8988T (cell line): ENCODE measurements at places on chromosomes 2 and 18.

DNA sequence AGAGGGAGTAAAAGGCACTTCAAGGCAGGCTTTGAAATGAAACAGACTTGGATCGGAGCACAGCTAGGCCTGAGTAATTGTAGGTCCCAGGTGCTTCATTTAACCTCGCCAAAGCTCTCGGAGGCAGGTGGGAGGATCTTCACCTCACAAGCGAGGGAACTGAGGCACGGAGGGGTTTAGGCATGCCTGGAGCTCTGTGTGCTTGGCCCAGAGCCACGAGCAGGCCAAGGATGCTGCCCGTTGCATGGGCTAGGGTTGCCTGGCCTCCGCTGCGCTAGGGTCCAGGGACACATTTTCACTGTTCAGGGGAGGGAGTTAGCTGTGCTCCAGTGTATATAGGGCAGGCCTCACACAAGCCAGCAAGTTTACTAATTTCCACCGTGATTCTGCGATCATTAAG lies 11.2 kb downstream of the TMEM37 start:
- no peak for DNase-seq

- no peak for DNase-seq
Observed at GRCh38 chr2:54411801-54412354, 44.2 kb upstream of the SPTBN1 start.

GRCh38 chr2:84904717-84905174 lies 710 bp upstream of the TMSB10 start:
- DNase-seq: no peak

DNA sequence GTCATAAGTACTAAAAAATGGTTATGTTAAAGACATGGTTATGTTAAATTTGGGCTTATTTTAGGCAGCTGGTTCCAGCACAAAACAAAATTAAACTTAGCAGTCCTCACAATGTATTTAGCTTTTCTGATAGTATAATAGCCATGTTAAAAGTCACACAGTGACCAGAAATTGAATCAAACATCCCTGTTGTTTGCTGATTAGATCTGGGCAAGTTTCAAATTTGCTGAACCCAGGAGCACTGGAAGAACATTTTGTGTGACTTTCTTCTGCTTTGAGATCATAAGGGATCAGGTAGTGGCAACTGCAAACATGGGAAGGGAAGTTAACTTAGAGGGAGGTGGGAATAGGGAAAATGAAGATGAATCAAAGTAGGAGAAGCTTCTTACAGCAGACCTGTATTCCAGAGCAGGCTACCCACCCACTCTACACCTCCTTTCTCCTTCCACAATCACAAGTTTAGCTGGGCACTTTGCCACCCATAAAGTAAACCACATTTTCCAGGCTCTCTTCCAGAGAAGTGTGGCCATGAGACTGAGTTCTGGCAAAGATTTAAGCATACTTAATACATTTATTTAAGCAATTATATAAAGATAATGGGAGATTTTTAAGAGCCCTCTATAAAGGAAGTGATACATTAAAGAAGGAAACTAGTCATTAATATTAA lies 616.1 kb upstream of the LRATD1 start:
- no peak for DNase-seq

DNA sequence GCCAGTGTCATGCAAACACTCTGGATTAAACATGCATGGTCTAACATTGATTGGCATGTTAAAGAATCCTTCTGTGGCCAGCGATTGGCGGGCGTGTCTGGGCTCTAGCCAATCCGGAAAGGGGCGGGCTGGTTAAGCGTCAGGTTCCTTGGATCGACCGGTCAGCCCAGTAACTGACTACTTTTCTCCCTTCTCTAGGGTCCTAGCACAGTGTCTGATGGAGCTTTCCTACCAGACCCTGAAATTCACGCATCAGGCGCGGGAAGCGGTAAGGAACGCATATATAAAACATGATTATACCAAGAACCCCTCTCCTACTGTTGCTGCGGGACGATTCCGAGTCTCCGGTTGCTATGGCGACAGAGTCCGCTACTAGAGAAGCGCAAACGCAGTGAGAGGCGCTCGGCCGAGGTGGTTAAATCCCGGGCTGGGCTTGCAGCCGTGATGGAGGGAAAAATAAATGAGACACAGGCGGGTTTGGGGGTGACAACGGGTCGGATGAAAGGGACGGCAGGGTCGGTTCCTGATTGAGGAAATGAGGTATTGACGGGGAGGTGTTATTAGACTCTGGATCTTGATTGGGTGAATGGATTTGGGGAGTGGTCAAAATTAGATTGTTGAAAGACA lies 29.4 kb downstream of the KATNAL2 start:
- DNase-seq: peak; percentile 64

GRCh38 chr2:156196031-156196430 lies 136.5 kb downstream of the NR4A2 start:
- no peak for DNase-seq

DNA sequence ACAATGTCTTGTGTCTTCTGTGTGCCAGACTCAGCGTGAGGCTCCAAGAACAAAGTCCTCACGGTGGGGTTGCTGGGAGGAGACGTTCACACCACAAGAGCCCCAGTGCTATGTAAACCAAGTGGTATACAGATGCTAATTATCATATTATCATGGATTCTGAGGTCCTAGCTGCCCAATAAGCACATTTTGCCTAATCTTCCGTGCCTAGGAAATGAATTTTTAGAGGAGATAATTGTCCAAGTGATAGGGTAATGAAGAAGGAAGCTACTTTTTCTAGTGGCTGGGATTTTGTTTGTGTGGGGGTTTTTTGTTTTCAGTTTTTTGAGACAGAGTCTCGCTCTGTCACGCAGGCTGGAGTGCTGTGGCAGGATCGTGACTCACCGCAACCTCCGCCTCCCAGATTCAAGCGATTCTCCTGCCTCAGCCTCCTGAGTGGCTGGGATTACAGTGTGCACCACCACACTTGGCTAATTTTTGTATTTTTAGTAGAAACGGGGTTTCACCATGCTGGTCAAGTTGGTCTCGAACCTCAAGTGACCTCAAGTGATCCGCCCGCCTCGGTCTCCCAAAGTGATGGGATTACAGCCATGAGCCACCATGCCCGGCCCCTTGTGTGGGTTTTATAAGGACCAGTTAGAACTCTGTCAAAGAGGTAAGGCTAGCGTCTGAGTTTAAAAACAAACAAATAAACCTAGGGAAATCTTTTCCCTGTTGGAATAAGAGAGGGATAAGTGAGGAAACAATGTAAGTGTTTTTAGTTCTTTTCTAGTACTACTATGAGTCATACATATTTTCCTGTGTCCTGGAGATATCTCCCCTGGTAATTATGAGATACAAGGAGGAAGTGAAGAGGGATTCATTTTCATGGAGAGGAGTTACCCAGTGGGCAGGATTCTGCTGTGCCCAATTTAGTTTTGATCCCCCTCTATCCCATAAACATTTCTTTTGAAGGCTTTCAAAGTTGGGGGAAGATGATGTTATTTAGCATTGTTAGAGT lies 9.5 kb upstream of the SMAD7 start:
- DNase-seq: no peak

- no peak for DNase-seq
Observed at GRCh38 chr2:609449-609848, 67.8 kb downstream of the TMEM18 start.

DNA sequence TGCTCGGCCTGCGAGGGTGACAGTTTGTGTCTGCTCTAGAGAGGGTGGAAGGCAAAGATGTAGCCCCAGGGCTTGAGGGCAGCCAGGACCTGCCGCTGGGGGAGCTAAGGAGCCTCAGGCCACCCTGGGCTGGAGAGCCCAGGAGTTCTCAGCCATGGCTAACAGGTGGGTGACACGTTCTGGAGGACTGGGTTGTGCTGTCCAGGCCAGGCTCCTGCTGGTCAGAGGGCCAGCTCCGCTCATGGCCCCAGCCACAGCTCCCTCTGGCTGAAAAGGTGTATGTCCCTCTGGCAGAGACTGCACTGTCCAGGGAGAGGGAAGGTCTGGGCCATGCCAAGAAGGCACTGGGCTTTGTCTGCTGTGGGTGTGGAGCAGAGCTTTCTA lies 19.2 kb downstream of the TMEM185B start:
- DNase-seq: no peak

DNA sequence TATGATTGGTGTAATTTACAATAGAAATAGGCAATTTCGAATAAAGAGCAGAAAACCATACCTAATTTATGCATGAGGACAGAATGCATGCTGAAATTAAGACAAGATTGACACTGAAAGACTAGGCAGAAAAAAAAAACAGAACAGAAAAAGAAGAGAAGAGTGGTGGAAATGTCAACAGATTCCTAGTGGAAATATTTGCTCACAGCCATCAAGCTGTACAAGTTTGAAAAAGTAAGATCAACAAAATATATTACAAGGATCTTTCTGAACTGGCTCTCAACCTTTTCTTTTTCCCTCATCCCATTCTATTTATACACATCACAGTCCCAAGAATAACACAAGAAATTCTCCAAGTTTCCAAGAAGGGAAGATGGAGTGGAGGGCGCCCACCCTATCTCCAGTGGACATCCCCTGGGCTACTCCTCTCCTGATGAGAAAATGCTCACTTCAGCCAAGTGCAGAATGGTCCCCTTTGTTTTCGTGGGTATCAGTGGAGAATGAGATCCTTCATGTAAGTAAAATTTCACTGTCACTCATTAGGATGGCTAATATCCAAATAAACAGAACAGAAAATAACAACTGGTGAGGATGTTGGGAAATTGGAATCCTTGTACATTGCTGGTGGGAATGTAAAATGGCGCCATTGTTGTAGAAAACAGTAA lies 51.0 kb upstream of the ZNF532 start:
- no peak for DNase-seq

- no peak for DNase-seq
Observed at GRCh38 chr2:10597956-10598355, 91.8 kb downstream of the NOL10 start.

- DNase-seq: no peak
Observed at GRCh38 chr2:1793868-1794445, 49.6 kb upstream of the PXDN start.

DNA sequence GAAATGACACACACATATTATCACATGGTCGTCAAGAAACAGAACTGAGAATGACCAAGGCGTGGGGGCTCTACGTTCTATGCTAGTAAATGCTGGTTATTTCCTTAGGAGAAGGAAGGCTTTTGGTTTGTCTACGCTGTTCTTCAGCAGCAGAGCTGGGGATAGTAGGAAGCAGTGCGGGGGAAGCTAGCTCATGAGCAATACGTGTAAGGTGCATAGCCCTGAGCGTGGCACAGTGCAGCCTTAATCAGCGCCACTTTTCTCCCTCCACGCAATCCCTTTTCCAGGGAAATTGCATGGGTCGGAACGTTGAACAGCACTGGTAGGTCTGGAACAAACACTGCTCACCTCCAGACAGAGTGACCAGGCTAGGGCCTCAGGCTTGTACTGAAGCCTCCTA lies 199.6 kb upstream of the FBXO11 start:
- DNase-seq: no peak

GRCh38 chr2:177077778-177078177 lies 134.8 kb upstream of the HNRNPA3 start:
- no peak for DNase-seq

- DNase-seq: no peak
Observed at GRCh38 chr2:56648802-56649201, 465.0 kb downstream of the CCDC85A start.

DNA sequence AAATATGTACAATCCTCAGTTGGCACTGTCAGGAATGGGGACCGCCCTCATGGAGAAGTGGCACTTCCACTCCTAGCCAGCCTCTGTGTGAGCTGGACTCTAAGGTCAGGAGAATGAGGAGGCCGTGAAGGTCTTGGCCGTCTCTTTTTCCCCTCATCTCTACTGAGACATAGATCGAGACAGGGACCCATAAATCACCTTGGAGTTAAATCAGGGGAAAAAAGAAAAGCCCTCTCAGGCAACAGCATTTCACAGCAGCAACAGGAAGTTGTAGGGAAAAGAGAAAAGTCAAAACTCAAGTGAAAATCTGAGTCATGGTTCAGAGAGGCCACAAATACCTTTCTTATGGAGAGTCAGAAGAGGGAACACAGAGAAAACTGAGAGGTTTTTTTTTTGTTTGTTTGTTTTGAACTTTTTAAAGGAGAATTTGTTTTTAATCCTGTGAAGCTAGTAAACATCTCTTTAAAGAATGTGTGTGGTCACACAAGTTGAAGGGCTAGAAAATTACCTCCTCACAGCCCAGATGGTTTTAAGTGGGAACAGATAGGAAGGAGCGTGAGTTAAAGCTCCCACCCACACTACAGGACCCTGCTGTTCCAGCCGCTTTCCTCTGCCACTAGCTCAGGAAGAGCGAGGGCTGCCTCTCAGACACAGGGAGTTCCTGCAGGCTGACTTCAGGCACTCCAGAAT lies 30.6 kb upstream of the CYP1B1 start:
- DNase-seq: no peak

DNA sequence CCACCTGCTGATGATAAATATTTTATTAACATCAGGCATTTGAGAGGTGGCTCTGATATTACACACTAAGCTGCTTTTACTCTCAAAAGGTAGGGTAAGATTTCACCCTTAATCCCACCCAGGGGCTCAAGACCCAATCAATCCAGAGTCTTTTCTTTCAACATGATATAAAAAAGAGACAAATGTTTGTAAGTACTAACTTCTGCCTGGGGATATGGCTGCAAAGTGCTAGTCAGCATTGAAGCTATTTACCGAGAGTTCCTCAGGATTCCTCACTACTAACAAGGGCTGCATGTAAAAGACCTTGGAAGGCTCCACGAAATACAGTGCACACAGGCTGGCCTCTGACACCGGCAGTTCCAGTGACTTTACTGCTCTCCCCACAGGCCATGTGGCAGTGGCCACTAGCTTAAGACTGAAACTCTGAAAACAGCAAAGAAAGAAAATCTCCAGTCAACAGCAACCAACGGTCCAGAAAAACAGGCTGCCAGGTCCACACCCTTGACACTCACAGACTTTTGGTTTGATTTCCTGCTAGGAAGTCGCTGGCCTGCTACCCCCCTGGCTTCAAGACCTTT lies 11.2 kb downstream of the MREG start:
- no peak for DNase-seq

DNA sequence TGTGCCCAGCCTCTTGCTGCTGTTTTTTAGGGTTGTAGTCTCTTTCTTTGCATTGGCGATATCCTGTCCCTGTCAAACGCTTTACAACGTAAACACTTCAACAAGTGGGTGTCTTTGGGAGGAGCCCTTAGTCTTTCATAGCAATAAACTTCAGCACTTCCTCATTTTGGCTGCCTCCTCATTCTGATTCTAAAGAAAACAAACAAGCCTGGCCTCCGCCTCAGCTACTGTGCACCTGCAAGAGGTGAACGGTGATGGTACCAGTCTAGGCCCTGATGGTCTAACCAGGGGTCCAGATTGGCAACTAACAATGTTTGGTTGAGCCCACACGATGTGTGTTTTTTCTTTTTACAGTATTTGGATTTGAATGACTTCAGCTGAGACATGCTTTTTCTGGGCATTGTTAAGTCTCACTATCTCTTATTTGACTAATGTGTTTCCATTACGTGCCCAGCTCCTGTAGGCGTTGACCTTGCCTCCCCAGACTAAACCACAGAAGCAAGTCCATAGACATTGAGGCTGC lies 53.2 kb upstream of the CUL3 start:
- no peak for DNase-seq

DNA sequence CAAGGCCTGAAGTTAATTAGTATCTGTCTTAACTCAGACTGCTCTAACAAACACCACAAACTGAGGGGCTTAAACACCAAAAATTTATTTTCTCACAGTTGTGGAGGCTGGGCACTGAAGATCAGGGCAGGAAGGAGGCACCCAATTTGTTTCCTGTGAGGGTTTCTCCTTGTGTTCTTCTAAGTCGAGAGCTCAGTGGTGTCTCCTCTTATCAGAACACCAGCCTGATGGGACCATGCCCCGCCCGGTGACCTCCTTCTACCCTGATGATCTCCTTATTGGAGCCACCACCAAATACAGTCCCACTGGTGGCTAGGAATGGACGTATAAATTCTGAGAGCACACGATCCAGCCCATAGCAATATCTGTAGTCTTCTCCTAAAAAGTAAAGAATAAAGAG lies 20.5 kb downstream of the TMEM18 start:
- DNase-seq: no peak

GRCh38 chr2:104769096-104769495 lies 84.8 kb upstream of the POU3F3 start:
- DNase-seq: no peak
